ENCODE measurements at places on chromosomes 2 and 18.

DNA sequence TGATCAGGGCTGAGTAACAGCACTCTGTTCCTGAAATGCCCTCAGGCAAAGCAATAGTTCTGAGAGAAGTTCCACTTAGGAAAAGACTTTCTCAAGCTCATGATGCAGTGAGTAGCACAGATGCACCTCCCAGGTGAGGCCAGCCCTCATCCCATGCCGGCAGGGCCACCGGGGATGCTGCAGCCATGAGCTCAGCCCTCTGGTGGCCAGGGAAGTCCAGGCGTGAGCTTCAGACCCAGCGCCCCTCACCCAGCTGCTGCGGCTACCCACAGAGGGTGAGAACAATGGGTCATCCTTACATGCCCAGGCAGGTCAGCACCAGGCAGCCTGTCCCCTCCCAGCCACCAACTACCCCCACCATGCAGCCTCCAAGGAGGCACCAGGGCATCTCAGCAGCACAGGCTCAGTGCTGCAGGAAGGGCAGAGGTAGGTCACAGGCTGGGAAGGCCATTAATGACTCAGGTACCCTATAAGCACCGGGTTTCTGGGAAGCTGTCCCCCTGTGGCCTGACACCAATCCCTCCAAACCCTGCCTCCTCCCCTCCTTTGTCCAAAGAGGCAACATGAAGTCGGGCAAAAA is 50.6 kb downstream of the TTC32 start:
- DNase-seq: peak; percentile 52

- no peak for DNase-seq
These were observed 309.7 kb downstream of the IRS1 start for GRCh38 chr2:226489775-226490541.

GRCh38 chr2:144834363-144834762 is 314.4 kb upstream of the ZEB2 start:
- no peak for DNase-seq

DNA sequence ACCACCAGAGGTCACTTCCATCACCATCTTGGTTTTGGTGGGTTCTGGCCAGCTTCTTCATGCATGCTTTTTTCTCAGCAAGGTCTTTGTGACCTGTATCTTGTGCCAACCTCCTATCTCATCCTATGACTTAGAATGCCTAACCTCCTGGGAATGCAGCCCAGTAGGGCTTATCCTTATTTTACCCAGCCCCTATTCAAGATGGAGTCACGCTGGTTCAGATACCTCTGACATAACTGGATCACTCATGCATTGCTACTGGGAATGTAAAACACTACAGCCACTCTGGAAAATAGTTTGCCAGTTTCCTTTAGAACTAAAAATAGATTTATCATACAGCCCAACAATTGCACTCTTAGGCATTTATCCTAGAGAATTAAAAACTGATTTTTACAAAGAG is 219.2 kb downstream of the IRS1 start:
- no peak for DNase-seq

DNA sequence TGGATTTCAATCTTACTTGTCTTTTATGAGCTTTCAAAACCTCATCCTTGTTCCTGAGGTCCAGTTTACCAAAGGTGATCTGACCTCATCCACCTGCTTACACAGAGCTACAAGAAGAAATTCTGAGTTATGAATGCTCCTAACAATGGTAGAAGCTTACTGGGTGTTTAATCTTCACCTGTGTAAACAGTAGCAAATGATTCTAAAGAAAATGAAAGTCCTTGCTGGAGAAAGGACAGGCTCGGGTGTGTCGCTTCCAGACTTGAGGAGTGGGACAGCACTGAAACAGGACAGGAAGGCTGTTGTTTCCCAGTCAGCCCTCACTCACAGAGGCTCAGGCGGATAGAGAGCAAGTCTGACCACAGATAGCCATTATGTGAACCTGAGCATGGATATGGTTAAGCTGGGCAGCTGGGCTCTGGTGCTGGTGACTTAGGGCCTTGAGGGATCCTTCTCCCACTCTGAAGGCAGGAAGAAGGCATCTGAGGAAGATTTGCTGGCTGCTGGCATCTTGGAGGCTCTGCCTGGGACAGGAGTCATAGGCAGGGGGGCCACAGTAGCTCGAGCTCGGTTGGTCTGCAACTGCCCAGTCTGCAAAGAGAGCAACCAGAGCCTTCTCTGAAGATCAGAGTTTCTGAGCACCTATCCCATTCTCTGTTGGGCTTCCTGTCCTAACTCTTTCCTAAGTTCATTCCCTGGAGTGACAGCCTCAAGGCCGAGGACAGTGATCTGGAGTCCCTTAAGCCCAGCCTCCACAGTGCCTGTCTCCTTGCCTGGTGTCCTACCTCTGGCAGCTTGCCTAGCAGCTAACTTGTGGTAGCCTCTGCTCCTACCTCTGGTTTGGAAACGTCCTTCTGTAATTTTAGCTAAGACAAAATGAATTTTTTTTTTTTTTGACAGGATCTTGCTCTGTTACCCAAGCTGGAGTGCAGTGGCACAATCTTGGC is 4.0 kb downstream of the DOK1 start:
- DNase-seq: no peak

DNA sequence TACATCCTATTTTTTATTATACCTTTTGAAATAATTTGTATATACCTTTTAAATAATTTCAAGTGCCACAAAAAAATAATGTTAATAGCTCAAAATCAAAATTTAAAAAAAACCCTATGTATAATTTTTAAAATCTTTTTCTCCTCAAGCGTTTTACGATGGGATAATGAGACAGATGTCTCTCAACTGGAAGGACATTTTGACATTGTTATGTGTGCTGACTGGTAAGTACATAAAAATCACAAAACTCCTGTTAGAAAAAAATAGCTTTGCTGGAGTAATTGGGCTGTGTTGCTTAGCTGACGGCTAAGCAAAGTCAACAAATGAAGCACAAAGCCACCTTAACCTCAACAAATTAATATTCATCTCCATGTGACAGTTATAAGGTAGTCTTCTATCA is 198.0 kb upstream of the SIX3 start:
- no peak for DNase-seq

GRCh38 chr2:54183281-54183680 is 67.9 kb downstream of the ACYP2 start:
- no peak for DNase-seq
